ENCODE measurements at places on chromosomes 7 and 10.

GRCh38 chr7:80508440-80508839 is 3.4 kb downstream of the GNAT3 start:
- no peak for DNase-seq

GRCh38 chr10:19816411-19817230 is at the start of gene PLXDC2:
Gene PLXDC2 (plus strand): TSS chr10:19816432.
- peak; percentile 79 for DNase-seq

- no peak for DNase-seq
Measured at GRCh38 chr10:82628373-82628772, 753.4 kb downstream of the NRG3 start.

DNA sequence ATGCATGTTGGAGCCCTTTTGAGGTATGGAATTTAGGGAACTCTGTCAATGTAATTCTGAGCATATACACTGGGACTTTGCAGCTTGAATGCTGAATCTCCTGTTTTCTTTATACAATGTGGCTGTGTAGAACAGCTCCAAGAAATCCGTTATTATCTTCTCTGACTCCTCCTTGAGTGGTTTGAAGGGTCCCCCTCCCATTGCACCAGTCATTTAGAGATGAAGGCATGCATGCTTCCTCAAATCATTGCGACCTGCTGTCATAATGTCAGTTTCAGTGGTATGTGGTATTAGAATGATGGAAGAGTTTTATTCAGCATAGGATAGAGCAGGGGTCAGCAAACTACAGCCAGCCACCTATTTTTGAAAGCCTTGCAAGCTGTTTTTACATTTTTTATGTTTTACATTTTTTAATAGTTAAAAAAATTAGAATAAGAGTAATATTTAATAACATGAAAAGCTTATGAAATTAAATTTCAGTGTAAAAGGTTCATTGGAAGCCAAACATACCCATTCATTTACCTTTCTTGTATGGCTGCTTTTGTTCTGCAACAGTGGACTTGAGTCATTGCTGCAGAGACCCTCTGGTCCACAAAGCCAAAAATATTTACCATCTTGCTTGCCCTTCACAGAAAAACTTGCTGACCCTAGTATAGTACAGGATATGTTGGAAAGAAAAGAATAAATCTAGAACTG is 8.1 kb downstream of the STK17A start:
- no peak for DNase-seq

- no peak for DNase-seq
Measured at GRCh38 chr10:131955591-131956340, 26.0 kb downstream of the BNIP3 start.

GRCh38 chr7:88910516-88910915 is 115.0 kb upstream of the TEX47 start:
- DNase-seq = no peak

DNA sequence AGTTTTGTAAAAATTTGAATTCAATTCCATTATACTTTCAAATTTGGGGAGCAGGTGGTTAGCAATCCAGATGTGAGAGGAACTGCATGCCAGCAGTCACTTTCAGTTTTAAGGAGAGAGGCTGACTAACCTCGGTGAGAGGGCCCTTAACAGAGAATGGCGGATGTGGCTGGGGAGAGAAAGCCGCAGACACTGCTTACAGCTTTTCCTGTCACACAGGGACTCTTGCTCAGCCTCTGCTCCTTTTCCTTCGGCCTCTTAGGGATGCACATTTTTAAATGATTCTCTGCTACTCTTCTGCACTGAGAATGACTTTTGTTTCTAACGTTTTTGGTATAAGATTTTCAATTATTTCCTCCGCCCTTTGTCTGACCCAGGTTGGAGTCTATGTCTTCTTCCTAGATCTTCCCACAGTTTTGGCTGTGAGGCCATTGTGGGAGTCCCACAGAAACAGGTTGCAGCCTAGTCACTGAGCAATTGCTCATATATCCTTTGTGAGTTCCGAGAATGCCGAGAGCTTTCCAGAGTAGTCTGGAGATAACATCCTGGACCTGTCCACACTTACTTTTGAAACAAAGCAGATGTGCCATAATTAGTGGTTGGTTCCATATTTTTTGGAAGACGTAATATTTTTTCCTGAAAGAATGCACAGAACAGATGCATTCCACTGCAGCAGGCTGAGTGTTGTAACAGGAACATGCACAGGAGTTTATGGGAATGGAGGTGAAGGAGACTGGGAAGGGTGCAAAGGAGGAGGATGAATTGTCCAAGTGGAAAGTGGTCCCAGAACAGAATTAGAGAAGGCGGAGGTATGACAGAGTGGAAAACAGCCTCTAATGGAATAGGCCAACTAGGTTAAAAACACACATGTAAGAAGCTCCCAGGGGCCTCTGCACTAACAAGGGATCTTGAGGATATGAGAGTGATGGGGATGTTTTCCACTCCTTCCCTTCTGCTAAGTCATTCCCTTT is 168.0 kb upstream of the ZNF32 start:
- DNase-seq = peak; percentile 37

GRCh38 chr10:122460891-122461293 is 461 bp upstream of the HTRA1 start:
- no peak for DNase-seq

DNA sequence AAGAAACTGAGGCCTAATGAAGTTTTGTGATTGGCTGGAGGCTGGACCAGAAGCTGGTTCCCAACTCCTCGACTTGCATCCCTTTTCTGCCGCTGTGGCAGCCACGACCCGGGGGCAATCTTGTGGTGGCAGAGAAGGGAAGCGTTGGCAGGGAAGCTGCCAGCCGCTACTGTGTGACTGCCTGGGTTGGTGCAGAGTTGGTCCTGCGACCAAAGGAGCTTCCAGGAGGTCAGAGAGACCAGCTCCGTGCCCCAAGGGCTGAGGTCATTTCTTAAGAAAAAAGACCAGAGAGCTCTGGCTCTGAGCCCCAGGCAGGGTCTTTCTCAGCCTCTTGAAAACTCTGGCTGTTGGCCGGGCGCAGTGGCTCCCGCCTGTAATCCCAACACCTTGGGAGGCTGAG is 47.2 kb downstream of the PRF1 start:
- DNase-seq = no peak

DNA sequence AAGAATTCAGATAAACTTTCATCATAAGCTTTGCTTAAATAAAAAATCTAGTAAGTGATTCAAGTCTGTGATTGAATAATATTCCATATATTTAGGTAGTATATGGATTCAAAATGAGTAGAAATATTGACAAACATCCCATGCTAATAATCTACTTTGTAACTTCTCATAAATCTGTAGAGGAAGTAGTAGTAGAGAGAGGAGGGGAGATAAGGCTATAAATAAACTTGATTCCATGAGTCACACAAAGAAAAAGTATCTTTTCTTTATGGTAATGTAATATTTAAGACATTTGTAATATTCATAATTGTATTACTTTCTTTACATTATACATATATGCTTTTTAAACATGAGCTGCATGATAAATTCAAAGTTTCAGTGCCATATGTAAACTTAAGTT is 25.6 kb upstream of the CD36 start:
- DNase-seq = no peak

DNA sequence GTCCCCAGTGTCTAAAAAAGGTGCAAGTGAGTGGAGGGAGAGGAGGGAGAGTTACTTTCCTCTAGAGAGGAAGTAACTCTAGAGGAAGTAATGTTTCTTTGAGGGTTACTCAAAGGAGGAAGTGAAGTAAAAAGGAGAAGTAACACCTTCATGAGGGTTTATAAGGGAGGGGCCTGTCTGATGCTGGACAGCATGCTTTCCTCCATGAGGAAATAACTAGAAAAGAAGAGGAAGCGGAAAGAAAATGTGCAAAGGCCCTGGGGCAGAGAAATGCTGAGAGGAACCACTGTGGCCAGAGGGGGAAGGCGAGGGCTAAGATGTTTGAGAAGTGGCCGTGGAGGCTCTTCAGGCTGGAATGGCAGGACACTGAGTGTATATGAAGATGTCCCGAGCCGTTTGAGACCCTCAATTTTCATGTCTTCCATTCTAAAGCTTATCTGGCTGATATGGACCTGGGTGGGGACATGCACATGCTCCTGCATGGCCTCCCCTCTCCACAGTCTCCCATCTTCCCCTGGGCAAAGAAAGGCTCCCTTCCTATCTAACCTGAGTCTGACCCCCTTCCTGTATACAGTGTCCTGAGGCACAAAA is 3.4 kb upstream of the SLC18A2 start:
- DNase-seq = peak; percentile 76

- no peak for DNase-seq
Measured at GRCh38 chr10:31604646-31605170, 285.7 kb downstream of the ZEB1 start.

- DNase-seq = no peak
Measured at GRCh38 chr10:50439806-50440205, 183.9 kb downstream of the SGMS1 start.

GRCh38 chr7:110257673-110258072 is 833.3 kb upstream of the LRRN3 start:
- no peak for DNase-seq

DNA sequence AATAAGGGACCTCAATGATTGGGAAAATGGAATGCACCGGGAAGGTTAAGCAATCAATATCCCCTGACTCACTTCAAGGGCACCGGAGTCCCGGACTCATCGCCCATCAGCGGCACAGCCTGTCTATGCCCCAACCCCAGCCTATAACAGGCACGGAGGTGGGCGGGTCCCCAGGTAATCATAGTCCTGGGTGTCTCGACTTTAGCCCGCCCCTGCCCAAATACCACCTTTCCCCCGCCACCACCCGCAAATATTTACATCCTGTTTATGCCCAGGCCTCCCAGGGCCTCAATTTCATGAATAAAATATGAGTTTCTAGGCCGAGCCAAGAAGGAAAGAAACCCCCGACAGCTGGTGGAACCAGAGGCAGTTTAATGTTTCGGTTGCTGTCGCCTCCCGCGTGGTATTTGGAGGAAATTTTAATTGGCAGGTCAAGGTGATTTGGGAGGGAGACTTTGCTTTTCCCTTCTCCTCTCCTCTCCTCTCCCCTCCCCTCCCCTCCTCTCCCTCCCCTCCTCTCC is 15.6 kb upstream of the RFC2 start:
- peak; percentile 68 for DNase-seq

DNA sequence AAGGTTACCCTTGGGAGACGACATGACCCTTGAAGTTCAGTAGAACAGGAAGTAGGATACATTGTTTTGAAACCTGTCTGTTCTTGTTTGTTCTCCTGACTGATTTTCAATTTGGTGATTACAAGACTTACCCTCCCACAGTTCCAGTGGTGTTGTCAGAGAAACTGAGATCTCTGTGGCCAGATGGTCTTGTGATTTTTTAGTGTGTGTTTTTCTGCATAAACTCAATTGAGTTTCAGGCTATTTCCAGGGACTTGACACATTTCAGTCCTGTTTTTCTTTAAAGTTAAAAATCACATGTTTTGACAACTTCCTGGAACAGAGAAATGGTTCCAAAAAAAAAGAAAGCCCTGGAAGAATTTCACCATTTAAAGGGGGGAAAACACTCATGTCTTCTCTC is 22.3 kb downstream of the PIK3CG start:
- peak; percentile 29 for DNase-seq

- DNase-seq = no peak
Measured at GRCh38 chr10:100551196-100551595, 15.5 kb downstream of the HIF1AN start.

DNA sequence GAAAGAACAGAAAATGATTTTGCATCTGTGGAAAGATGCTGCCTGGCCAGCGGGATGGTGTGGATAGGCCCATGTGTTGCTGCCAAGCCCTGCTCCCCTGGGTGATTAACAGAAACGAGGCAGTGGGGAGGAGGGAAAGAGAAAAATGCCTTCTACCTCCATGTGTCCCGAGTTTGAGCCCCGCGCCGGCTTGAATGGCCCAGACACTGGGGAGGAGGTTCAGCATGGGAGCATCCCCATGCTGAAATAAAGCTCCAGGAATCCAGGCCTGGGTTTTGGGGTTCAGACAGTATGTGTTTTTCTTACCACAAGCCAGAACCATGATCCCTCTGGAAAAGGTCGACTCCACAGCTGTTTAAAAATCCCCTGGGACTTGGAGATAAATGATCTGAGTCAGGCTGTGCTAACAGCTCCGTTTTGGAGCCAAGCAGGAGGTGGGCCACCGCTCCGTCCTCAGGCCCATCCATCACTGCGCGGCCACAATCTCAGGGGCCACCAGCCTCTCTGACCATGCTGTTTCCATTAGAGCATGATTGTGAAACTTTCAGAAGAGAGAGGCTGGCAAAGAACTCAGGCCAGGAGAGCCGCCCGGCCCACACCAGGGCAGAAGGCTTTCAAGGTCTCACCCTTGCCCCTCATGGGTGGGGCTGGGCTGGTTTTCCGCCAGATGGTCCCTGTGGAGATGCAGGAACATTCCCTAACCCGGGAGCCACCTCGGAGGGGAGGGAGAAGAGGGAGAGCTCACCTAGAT is 299.7 kb downstream of the ZEB1 start:
- DNase-seq = no peak

DNA sequence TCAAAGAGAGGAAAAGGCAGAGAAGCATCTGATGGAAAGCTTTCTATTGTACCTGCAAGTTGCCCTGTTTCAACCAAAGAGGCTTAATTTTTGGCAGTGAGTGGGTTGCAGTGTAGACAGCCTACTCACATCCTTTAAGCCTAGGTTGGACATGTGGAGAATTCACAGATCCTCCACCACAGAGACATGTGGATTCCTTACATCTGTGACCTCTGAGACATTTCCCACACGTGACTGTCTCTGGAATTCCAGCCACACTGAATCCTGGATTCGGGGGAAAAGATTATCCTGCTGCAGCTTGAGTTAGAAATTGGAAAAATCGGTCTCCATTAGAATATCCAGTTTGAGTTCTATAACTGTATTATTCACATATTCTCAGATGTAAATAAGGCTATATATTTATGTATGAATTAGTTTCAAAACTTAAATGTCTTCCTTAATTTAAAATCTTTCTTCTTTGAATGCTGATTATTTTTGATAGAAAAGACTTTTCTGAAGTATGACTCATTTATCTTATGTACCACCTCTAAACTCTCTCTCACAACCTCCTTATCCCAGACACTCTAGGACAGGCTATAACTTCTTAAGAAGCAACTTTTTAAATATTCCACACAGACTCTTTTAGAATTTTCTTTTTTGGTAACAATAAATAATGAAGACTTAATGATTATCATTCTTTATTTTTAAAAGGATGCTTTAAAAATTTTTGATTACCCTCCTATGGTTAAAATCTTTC is 123.3 kb downstream of the TWIST1 start:
- DNase-seq = no peak

- no peak for DNase-seq
Measured at GRCh38 chr7:46215987-46216567, 295.0 kb upstream of the IGFBP3 start.

DNA sequence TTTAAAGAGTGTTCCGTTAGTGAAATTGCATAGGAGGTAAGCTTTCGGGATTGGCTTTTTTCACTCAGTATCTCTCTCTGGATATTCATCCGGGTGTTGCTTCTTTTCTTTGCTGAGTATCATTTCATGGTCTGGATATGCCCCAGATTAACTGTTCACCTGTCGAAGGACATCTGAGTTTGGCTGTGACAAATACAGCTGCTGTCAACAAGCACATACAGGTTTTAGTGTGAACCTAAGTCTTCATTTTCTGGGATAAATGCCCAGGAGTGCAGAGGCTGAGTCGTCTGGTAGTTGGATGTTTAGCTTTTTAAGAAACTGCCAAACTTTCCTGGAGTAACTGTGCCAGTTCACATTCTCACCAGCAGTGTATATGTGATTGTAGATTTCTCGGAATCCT is 5.6 kb downstream of the DOCK1 start:
- DNase-seq = no peak

GRCh38 chr10:6401558-6402348 is 178.3 kb downstream of the PRKCQ start:
- DNase-seq = peak; percentile 84

Data from KBM-7 (cell line).